ENCODE measurements at places on chromosomes 12 and 14. TPM values are rescaled to one million over a fixed set of nuclear protein-coding genes. Genes with fewer than 3 reads are reported as not detected.

CCDC198 gene
- total RNA-seq, result not detected

ACOT6 gene
- not detected for total RNA-seq

ARMH4 gene
- total RNA-seq, result not detected

NFATC4 gene
- 0.54 TPM for total RNA-seq

FBRSL1 gene
- total RNA-seq, result 53.1 TPM

DNA sequence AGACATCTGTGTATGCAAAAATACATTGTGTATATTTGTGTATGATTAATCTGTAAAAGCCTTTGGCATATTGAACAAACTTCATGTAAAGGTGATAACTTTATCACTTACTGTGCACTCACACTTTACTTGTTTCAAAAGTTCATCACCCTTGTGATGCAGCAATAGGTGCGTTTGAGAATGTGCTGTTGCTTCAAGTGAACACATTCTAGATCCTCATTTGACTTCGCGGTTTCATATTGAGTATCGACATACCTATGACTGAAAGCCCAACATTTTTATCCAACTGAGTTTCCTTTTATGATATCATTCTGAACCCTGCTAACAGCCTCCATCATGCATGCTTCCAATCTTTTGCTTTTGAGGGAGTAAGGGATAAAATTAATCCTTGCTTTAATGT lies 1086.9 kb downstream of the TMEM121 start:
- peaks cover 25% of the 10 kb centered on the region for H3K27me3 ChIP-seq
- no peaks in the 10 kb centered on the region for H3K4me1 ChIP-seq
- no peak overlapping the region for H3K27ac ChIP-seq
- no peaks in the 10 kb centered on the region for H3K36me3 ChIP-seq
- no peak overlapping the region for H3K4me3 ChIP-seq

GRCh38 chr12:14326699-14327098 lies 38.8 kb upstream of the ATF7IP start:
- no peak for DNase-seq
- H3K27ac ChIP-seq, result no peak overlapping the region
- H3K36me3 ChIP-seq, result no peaks in the 10 kb centered on the region
- H3K4me1 ChIP-seq, result no peaks in the 10 kb centered on the region

Measured in activated naive CD8-positive, alpha-beta T cell treated with anti-CD3 and anti-CD28 coated beads for 36 hours (primary cell).